ENCODE measurements at places on chromosomes 1 and 21. TPM values are rescaled to one million over a fixed set of nuclear protein-coding genes. Genes with fewer than 3 reads are reported as not detected.

DNA sequence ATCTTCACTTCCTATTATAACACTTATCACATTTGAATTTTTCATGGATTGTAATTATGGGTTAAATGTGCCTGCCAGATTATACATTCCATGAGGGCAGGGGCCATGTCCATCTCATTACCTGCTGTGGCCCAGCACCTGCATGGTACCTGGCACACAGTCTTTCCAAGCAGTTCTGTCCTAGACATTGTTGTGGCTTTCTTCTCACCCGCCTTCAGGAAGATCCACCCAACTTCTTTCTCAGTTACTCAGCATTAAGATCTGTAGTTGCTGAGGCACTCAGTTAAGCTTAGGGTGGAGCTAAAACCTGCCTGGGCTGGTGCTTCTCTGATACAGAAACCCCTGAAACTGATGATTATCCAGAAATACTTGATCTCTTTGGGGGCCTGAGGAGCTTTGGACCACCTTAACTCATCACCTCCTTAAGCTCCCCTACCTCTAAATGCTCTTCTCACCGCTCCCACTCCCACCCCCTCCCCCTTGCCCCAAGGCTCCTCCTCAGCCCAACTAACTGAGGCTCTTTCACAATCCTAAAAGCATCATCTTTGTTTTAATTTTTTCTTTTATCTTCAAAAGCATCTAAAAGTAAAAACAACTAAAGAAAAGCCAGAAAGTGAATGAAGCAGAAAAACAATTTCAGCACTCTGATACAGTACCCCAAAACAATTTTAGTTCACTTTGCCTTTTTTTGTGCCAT, 190.6 kb downstream of the FGGY start:
- DNase-seq = no peak

DNA sequence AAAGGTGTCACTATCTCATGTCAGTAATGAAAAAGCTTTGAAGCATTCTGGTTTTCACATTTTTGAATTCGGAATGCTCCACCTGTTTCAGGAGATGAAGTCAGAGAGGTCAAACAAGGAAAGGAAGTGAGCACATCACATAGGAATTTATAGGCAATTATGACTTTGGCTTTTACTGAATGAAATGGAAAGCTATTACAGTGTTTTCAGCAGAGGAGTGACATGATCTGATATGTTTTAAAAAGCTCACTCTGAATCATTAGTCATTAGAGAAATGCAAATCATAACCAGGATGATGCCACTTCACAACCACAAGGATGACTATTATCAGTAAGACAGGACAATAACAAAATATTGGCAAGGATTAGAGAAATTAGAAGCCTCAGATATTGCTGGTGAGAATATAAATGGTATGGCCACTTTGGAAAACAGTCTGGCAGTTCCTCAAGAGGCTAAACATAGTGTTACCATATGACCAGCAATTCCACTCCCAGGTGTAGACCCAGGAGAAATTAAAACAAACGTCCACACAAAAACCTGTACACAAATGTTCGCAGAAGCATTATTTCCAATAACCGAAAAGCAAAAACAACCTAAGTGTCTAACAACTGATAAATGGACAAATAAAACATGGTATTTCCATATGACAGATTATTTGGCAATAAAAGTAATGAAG, 7.5 kb downstream of the TAF1A start:
- no peak for DNase-seq

DNA sequence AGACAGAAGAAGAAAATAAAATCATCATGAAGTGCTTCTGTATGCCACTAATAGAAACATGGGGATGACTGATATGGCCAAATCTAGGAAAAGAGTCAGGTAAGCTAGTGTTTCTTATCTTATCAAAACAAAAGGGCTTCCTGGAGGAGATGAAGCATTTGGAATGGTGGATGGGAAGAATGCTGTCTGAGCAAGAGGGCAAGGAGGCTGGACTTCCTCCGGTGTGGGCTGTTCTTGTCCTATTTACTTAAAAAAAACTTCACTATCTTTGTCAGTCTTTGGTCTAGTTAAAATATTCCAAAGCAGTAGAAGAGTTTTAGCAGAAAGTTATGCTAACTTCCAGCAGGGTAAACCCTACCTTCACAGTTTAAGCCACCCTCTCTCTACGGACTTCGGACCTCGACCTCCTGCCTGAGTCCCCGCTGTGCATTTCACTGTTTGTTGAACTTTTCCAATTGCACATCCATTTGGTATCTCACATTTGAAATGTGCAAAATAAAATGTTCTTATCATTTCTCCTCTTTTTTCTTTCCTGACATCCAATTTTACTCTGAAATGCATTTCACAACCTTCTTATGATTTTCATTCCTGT, 64.8 kb upstream of the TSPAN2 start:
- no peak for DNase-seq

GRCh38 chr1:33005117-33005837, 31.4 kb downstream of the AK2 start:
- DNase-seq = no peak

The OR2L5 gene
- not detected for total RNA-seq

The ADAMTS5 gene
- not detected for total RNA-seq

Data from OCI-LY7 (cell line).